ENCODE measurements at places on chromosomes 1 and 21.

GRCh38 chr1:168220470-168220871 is 5.3 kb upstream of the SFT2D2 start:
- no peak for DNase-seq

- no peak for DNase-seq
Measured at GRCh38 chr1:27161594-27161993, 6.7 kb upstream of the SLC9A1 start.

GRCh38 chr1:25517476-25518394 is 25.7 kb upstream of the LDLRAP1 start:
- DNase-seq: no peak

GRCh38 chr1:116175611-116176010 is 64.4 kb downstream of the MAB21L3 start:
- DNase-seq: no peak

All from lung microvascular endothelial cell (primary cell).